CD4-positive, alpha-beta memory T cell (primary cell): ENCODE measurements at places on chromosomes 13 and 19.

GRCh38 chr13:113837560-113838355 is 26.1 kb downstream of the GAS6 start:
- H3K27me3 ChIP-seq, result no peaks in the 10 kb centered on the region
- DNase-seq, result no peak
- H3K4me3 ChIP-seq, result no peak overlapping the region

DNA sequence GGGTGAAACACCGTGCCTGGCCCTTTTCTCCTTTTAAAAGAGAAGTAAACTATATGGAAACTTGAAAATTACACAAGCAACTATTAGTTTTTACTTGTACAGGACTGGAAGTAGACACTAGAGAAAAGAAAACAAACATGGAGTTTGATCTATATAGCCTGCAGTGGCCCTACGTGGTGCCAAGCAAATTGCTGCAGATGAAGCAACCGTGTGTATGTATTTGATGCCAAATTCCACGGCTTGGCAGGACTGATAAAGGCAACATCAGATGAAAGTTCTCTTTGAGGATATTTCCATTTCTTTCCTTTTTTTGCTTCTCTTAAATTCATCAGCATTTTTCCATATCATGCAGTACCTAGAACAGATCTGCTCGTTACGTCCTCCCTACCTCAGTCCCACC is 49.8 kb downstream of the ATP8A2 start:
- H3K4me3 ChIP-seq, result no peak overlapping the region
- H3K27me3 ChIP-seq, result no peaks in the 10 kb centered on the region
- no peaks in the 10 kb centered on the region for H3K36me3 ChIP-seq
- no peak for DNase-seq

- no peak overlapping the region for H3K27ac ChIP-seq
Observed at GRCh38 chr13:71634602-71635443, 232.2 kb downstream of the DACH1 start.

DNA sequence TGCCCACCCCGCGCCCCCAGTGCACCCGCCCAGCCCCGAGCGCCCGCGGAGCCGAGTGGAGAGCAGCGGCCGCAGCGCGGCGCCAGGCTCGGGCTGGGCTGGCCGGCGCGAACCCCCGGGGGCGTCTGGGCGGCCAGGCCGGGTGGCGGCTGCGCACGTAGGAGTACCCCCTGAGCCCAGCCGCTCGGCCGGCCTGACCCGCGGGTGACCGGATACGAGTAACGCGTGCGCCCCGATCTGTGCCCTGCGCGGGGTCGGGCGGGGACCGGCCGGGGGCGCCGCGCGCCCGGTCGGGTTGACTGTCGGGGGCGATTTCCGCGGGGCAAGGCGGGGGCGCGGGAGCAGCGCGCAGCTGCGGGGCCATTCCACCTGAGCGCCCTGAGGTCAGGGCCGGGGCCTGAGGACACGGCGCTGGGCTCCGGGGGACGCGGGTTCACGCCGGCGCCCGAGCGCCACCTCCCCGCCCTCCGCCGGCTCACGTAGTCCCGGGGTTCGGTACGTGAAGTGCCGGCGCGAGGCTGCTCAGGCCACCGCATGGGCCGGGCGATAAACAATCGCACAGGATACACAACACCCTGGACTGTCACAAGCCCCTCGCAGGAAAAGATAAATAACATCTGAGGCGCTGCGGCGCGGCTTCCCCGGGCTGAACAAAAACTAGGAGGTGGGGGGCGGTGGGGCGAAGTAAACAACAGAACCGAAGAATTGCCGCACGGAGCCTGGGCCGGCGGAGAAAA is 37.6 kb upstream of the FLT1 start:
- H3K36me3 ChIP-seq, result no peaks in the 10 kb centered on the region
- no peak for DNase-seq
- no peak overlapping the region for H3K27ac ChIP-seq
- H3K4me3 ChIP-seq, result no peak overlapping the region
- peaks cover 9% of the 10 kb centered on the region for H3K27me3 ChIP-seq
- H3K4me1 ChIP-seq, result peaks cover 13% of the 10 kb centered on the region

- H3K36me3 ChIP-seq, result no peaks in the 10 kb centered on the region
- no peak for DNase-seq
- no peak overlapping the region for H3K27ac ChIP-seq
- H3K4me1 ChIP-seq, result no peaks in the 10 kb centered on the region
- no peaks in the 10 kb centered on the region for H3K27me3 ChIP-seq
Observed at GRCh38 chr19:27759896-27760295, 1453.1 kb downstream of the UQCRFS1 start.
